CD4-positive, alpha-beta T cell treated with Interleukin-12 subunit alpha and Interleukin-12 subunit beta, for 1 hour (primary cell): ENCODE measurements at places on chromosomes 5 and 9.

DNA sequence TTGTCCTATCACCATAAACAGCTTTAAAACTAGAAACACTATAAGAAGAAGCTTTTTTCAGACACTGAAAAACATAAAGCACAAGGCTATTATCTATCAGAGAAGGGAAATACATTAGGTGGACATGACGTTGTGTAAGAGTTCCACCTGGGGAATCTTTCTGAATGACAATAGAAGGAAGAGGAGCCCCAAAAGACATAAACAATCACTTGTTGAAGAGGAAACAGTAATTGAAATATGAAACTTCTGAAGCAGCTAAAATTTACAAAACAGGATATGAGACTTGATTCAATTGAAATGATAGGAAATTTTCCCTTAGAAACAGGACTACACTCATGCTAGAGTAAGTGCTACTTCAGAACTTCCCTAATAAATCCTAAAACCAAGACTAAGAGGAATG lies 933.6 kb downstream of the EFNA5 start:
- DNase-seq: no peak

DNA sequence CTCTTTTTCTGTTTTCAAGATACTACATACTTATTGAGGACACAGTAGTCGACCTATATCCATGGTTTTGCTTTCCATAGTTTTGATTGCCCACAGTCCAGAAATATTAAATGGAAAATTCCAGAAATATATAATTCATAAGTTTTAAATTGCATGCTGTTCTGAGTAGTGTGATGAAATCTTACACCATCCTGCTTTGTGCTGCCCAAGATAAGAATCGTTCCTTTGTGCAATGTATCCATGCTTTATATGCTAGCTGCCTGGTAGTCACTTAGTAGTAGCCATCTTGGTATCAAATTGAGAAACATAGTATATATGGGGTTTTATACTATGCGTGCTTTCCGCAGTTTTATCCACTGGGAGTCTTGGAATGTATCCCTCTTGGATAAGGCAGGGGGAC lies 59.0 kb downstream of the CWC27 start:
- no peak for DNase-seq

- no peak for DNase-seq
Observed at GRCh38 chr5:128436749-128437188, 101.3 kb downstream of the FBN2 start.

- no peak for DNase-seq
Observed at GRCh38 chr9:16131264-16131663, 578.4 kb downstream of the CCDC171 start.

GRCh38 chr5:112005623-112005930 lies 248.6 kb upstream of the NREP start:
- no peak for DNase-seq

- no peak for DNase-seq
Observed at GRCh38 chr5:165231821-165232508, 1726.5 kb downstream of the MAT2B start.

- DNase-seq: peak; percentile 19
Observed at GRCh38 chr9:78821126-78821822, 524.3 kb downstream of the PSAT1 start.

DNA sequence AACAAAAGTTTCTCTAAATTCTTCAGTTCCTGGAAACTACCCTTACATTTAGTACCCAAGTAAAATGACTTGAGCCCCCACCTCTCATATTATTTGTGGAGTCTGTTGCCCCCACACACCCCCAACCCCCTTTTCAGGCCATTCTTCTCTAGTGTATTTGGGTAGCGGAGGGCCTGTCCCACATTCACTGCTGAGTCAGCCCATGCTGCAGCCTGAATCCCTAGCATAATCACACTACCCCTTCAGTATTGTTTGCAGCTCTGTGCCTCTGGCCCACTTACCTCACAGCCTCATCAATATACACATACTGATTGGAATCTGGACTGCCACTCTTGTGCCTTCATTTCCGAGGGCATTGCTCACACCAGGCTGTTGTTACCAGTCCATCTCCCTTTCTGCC lies 26.8 kb downstream of the RGS7BP start:
- no peak for DNase-seq

- DNase-seq: no peak
Observed at GRCh38 chr5:106292654-106293053, 1378.1 kb downstream of the EFNA5 start.

GRCh38 chr5:154506716-154507080 lies 28.7 kb upstream of the HAND1 start:
- no peak for DNase-seq

GRCh38 chr5:148794729-148795561 lies 31.5 kb upstream of the ADRB2 start:
- DNase-seq: no peak

DNA sequence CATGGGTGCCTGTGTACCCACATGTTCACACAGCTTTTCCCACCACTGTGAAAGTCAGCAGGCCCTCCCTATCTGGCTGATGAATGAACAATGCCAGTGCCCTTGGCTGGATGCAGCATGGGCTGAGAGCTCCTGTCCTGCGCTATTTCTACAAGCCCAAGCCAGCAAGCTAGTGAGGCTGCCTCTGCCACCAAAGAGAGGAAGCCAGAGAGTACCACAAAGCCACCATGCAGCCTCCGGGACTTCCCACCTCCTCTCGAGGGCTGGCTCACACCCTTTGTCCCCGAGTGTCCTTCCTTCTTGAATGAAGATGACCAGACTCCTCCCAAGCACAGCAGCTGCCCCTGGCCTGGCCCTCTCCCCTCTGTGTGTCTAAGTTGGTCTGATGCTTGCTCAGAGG lies 76.5 kb downstream of the SH3PXD2B start:
- no peak for DNase-seq

- no peak for DNase-seq
Observed at GRCh38 chr5:157456301-157456700, 3.7 kb upstream of the NIPAL4 start.

- no peak for DNase-seq
Observed at GRCh38 chr5:39500551-39501175, 75.9 kb upstream of the DAB2 start.

GRCh38 chr5:138661291-138661960 lies 86.2 kb upstream of the HSPA9 start:
- no peak for DNase-seq

DNA sequence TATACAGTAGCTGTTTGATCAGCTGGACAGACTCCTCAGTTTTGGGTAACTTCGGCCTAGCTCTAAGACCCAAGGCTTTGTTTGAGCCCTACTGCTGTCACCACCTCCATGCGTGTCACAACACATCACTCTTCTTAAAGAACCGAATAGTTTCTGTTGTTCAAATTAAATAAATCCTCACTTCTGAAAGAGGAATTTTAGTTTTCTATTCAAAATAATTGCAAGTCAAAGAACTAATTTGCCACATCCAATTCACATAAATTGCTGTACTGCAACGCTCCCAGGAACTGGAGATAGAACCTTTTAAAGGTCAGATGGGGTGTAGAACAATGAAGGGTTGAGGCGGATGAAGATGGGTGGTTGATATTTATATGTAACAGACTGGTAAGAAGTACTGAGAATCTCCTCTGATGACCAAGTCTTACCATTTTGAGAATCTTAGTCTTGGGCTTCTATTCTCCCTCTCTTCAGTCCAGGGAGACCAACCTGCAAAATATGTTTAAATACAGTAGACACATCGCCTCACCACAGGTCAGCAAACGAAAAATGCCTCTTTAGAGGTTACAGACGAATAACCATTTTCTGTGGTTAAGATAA lies 1.6 kb downstream of the NREP start:
- no peak for DNase-seq

DNA sequence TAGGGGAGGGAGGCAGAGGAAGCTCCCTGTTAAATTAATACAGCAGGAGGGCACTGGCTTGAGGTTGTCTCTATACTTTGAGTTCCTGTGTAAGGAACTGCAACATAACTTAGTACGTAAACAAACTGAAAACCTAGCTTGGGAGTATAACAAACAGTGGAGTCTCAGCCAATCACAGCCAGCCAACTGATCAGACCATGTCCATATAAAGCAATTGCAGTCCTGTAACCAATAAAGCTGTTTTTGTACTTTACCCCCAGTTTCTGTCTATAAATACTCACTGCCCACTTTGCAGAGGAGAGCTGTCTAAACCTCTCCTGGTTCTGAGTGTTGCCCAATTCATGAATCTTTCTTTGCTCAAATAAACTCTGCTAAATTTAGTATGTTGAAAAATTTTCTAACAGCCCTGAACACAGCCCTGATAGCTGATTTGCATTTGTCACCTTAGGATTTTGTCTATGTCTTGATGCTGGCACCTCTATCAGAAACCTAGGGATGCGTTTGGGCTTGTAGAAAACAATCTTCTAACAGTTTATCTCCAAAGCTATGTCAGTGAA lies 39.9 kb downstream of the GDNF start:
- DNase-seq: no peak

- DNase-seq: no peak
Observed at GRCh38 chr5:56616454-56617160, 198.7 kb upstream of the MAP3K1 start.

- no peak for DNase-seq
Observed at GRCh38 chr9:96688187-96688586, 33.1 kb upstream of the PRXL2C start.

- DNase-seq: no peak
Observed at GRCh38 chr9:137778914-137779313, 98.7 kb upstream of the CACNA1B start.
